NCI-H146 (cell line): ENCODE measurements at places on chromosomes 2 and 18.

- DNase-seq = no peak
Measured at GRCh38 chr2:217790195-217790594, 212.6 kb downstream of the TNS1 start.

GRCh38 chr2:122856696-122857095 lies 1101.2 kb downstream of the TSN start:
- peak; percentile 73 for DNase-seq

- no peak for DNase-seq
Measured at GRCh38 chr2:28463893-28464292, 32.0 kb upstream of the PLB1 start.

GRCh38 chr2:173858291-173858731 lies 106.9 kb downstream of the SP3 start:
- DNase-seq = no peak

GRCh38 chr2:235467588-235467987 lies 26.3 kb upstream of the AGAP1 start:
- no peak for DNase-seq

- DNase-seq = no peak
Measured at GRCh38 chr2:206783718-206784117, 18.3 kb downstream of the FASTKD2 start.

DNA sequence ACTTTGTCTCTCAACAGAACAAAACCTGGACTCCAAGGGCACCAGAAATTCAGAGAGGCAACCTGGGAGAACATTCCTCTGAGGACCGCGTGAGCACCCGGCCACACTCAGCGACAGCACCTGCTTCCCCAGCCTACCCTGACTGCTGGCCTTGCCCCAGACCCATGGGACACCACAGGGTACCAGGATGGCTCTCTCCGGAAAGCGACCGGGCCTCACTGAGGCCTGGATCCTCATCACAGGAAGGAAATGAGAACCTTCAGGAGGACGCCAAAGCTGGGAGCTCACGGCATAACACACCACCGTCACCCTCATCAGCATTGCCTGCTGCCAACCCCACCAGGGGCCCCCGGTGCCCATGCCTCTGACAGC lies 38.9 kb downstream of the HS6ST1 start:
- no peak for DNase-seq

GRCh38 chr2:152600051-152600657 lies 117.1 kb downstream of the PRPF40A start:
- DNase-seq = no peak

GRCh38 chr2:109402980-109403840 lies 210.6 kb downstream of the SEPTIN10 start:
- no peak for DNase-seq

DNA sequence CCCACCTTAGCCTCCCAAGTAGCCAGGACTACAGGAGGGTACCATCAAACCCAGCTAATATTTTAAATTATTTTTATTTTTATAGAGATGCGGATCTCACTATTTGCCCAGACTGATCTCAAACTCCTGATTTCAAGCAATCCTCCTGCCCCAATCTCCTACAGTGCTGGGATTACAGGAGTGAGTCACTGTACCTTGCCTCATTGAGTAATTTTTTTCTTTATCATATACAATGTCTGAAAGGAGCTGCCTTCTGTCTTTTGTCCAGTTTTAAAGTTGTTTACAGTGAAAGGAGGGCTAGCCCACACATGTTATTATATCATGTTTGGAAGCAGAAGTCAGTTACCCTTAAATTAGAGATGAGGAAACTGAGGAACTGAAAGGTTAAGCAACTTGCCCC lies 32.5 kb downstream of the PRKRA start:
- DNase-seq = no peak

DNA sequence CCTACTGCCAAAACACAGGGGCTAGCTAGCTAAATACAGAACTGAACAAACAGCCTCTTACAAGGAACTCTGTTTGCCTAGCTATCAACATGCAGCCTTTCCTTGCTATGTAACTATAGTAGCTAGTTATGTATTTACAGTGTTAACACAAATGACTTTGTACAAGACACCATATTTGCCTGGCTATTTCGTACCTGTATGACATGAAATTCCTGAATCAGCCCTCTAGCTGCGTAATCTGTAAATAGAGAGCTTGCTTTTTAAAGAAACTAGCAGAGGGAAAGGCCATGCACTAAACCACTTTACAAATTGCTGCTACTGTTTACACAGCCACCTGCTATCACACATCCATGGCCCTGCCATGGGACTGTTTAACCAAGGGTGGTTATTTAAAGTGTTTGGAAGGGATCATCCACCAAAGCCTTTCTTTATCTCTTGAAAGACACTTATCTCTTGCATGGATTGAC lies 248.7 kb downstream of the TFCP2L1 start:
- peak; percentile 96 for DNase-seq

GRCh38 chr2:221245045-221245444 lies 327.1 kb downstream of the EPHA4 start:
- DNase-seq = no peak

DNA sequence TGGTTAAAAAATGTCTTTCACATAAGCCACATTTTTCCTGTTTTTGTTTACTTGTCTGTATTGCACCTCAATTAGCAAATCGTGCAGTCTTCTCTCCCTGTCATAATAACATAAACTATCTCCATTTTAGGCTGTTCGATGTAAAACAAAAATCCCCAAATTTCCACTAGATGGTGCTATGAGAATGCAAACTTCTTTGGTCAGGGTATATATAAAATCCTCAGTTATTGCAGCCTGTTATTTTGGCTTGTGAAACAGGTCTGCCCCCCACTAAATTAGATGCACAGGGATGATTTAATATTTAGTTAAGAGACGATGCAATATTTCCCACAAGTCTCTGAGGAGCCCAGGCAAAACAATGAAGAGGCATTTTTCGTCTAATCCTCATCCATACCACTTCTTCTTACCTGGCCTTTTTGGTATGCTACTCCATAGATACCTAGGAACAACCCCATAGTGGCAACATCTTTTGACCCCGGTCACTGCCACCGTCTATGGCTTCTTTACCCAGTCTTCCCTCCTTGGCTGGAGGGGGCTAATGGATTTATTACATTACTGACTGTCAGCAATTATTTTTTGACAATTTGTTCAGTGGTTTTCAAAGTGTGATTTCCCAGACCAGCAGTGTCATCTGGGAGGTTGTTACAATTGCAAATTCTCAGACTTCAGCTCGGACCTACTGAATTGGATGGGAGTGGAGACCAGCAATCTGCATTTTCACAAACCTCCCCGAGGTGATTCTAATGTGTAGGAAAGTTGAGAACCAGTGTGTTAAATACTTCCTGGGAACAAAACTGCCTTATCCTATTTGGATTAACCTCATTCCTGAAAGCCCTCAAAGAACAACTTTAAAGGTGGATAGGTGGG lies 117.4 kb upstream of the CWC22 start:
- DNase-seq = peak; percentile 59

GRCh38 chr2:232633413-232634205 lies at the start of gene EFHD1:
EFHD1 (plus strand) TSS chr2:232633604; CDS start chr2:232633705, 101 bp downstream.
- peak; percentile 75 for DNase-seq

GRCh38 chr18:31686986-31687928 lies 2.9 kb upstream of the B4GALT6 start:
- DNase-seq = no peak

DNA sequence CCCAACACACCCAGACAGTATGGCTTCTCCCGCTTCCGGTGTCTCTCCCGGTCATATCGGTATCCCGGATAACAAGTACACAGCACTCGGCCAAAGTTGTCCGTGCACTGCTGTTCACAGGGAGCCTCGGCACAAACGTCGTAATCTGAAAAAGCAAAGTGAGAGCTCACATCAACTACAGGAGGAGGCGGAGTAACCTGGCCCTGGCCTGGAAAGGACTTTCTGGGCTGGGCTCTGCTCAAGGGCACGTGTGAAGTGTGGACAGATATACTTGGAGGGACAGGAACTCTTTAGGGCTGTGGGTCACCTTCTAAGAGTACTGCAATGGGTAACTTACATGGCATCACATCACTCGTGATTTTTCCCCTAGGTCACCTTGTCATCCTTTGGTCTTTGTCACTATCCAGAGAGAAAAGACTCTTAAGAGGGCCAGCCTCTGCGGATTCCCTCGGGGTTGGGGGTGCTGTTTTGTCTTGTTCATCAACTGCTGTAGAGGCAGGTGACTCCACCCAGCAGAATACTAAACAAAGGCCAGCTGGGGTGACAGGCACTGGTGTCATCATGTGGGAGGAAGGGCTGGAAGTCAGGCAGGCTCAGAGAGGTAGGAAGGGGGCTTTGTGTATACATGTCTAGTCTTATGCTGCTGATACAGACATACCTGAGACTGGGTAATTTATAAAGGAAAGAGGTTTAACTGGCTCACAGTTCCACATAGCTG lies 110.6 kb upstream of the LMAN1 start:
- no peak for DNase-seq

DNA sequence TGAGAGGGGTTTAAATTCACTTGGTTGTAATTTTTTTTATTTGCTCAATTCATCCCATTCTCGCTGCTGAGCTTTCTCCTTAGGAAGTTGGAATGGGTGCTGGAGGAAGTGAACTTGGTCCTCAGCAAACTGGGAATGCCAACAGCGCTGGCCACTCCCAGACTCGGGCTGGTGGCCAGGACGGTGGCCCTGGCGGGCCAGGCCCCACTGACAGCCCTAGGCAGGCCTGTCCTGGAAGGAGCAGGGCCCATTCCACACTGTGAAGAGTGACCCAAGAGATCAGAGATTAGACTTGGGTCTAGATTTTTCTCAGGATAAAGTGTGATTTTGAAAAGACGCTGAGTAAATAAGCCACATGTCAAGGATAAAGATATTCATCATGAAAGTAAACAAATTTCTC lies 132.7 kb downstream of the HDAC4 start:
- DNase-seq = no peak

- DNase-seq = no peak
Measured at GRCh38 chr2:6523476-6523875, 342.2 kb downstream of the CMPK2 start.

- DNase-seq = no peak
Measured at GRCh38 chr2:100417711-100418124, 250 bp upstream of the CHST10 start.

DNA sequence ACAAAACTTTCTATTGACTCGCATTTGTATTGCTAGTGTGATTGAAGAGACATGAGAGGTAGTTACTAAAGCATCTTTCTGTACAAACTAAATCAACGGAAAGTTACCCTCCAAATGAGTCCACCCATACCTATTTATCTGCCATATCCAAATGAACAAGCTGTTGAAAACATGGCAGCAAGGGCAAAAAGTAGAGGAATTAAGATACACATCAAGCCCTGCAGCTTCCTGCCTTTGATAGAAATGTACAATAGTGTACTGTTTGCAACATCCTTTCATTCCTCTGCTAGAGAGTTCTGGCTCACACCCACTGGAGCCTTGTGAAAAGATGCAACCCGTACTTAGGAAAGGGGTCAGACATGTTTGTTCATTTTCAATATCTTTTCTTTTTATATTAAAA lies 122.5 kb downstream of the ERBB4 start:
- no peak for DNase-seq

DNA sequence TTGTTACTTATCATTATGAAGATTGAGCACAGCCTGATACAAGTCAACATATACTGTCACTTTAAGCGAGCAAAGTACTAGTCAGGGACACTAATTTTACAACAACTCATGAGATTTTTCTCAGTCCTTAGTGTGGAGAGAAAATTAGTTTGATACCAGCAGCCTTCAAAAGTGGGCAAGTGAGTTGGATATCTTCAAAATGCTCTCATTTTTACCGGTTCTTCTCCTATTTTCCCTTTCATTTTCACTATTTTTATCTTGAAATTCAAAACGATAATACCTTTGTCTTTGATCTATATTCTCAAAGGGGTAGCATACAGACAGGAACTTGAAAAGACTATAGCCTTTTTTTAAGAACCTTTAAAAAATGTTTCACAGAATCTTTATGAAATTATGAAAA lies 52.0 kb upstream of the UBXN4 start:
- no peak for DNase-seq

DNA sequence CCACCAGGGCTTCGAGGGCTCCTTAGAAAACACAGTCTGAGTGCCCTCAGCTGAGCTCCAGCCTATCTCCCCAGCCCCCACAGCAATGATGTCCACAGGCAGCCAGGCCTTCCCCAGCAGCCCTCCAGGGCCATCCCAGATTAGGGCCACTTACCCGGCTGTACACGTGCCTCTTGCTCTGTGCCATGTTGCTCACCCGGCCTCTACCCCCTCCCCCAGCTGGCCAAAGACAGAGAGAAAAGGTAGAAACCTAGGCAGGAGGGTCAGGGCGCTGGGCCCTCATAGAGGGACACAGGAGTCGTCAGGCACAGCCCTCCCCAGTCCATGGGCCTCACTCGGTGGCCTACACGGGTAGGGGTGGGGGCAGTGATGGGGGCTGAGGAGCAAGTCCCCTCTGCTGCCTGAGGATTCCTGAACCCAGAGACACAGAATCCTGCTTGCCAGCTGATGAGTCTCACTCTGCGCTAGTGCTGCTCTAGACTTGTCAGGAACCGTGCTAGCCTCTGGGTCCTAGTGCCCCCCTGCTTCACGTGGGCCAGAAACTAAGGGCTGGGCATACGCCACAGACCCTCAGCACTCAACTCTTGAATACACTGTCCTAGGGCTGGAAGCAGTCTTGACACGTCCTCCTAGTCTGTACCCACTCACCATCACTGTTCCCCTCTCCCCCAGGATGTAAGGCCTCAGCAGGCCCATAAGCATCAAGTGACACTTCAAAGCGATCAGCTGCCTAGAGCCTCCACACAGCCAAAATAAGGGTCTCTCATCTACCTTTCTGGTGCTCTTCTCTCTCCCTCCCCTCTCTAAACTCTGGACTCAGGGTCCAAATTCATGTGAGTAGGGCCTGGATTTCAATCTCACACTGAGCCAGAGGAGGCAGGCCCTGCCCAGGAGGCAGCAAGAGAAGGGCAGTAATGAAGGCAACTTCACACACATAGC lies at the start of gene DCTN1:
Gene DCTN1, minus strand, starts transcription at position 461 of the 939 bp plus-strand sequence. Its CDS starts 274 bp downstream, at position 187.
- DNase-seq = no peak

- no peak for DNase-seq
Measured at GRCh38 chr2:38265461-38265860, 111.6 kb downstream of the ATL2 start.

DNA sequence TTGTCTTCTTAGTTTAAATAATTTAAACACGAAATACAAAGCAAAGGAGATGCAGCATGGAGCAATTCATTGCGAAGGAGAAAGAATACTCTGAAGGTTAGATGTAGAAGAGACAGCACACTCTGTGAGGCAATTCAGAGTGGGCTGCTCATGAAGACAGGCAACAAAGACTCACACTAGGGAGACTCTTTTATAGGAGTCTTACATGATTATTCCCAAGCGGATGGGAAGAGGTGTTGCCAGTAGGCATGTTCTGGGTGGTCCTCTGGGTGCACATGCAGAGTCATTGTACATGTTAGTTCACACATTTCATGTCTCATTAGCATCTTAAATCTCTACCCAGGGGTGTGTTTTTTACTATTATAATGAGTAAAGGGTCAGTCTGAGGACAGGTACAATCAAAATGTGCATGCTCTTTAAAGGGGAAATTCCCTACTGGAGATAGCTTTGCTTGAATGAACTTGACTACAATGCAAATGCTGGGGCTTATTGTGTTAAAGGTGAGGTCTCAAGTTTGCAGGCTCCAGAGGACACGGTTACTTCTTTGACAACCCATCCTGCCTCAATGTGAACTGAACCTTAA lies 275.5 kb downstream of the CDH19 start:
- no peak for DNase-seq

- no peak for DNase-seq
Measured at GRCh38 chr2:7040547-7040946, 123.3 kb downstream of the RNF144A start.
